ENCODE measurements at places on chromosomes 16 and 17.
A peak's percentile ranks its signal among the peaks of the same experiment; 100 is the strongest.

DNA sequence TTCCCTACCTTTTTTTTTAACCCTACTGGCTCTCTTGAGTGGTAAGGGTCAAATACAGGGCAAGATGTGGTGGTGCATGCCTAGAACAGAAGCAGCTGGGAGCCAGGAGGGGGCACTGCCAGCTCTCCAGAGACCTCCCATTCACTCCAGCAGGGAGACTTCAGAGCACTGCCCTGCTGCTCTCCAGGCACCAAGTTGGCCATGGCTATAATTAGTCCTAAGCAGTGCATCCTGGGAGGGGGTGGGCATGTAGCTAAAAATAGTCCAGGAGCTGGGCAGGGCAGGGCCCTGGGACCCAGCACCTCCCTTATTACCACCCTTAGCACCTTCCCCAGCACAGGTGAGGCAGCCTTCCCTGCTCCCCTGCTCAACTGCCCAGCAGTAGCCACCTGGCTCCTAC lies 3.5 kb downstream of the CORO6 start:
- no peak for DNase-seq

GRCh38 chr17:77778636-77779489 lies 179.6 kb upstream of the TNRC6C start:
- DNase-seq, result peak; percentile 10

DNA sequence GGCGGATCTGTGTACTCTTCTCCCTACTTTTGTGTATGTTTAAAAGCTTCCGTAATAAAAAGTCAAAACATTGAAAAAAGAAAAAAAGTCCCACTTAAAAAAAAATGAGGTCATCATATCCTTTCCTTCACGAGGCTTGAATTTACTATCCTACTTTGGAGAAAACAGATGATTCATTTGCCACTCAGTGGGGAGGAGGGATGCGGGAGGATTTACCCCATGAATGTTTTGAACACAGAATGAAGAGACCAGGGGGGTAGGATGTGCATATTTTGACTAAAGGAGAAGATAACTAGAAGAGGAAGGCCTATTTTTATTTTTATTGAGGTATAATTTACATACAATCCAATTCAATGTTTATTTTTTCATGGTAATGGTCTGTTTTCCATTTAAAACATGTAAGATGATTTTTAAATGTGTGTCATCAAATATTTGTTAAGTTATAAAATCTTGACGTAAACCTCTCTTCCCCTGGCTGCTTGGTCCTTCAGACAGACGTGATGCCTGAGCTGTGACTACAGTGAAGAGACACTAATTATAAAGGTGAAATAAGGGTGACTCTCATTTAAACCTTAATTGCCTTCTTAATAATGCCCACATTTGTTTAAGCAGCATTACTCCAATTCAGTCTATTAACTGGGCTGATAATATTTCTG lies 135.4 kb upstream of the AXIN2 start:
- DNase-seq, result no peak

- no peak for DNase-seq
Observed at GRCh38 chr17:76920364-76921139, 52.3 kb downstream of the MGAT5B start.

GRCh38 chr16:11386054-11386680 lies 40.9 kb downstream of the RMI2 start:
- no peak for DNase-seq

DNA sequence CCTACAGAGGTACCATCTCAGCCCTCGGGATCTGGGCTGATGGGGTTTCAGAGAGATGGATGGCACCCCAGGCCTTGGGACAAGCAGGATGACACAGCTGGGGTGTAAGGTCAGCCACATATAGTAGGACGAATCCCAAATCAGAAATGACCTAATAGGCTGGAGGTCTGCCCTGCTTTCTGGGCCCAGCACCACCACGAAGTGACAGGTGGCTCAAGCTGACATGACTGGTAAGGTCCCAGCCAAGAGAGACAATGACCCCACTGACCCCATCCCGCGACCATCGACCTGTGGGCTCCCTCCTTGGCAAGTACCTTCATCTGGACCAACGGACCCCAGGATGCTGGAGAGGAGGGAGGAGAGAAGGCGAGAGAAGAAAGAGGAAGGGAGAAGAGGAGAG lies 15.6 kb downstream of the CAMKK1 start:
- DNase-seq, result no peak

GRCh38 chr16:54460263-54460860 lies 173.8 kb upstream of the IRX3 start:
- DNase-seq, result no peak

- no peak for DNase-seq
Observed at GRCh38 chr16:72198021-72198711, 26.2 kb upstream of the PMFBP1 start.

- no peak for DNase-seq
Observed at GRCh38 chr16:88870608-88871348, 4.3 kb upstream of the PABPN1L start.

GRCh38 chr16:14302031-14302398 lies 230.9 kb downstream of the MRTFB start:
- no peak for DNase-seq

- no peak for DNase-seq
Observed at GRCh38 chr17:34609210-34609609, 29.8 kb downstream of the TMEM132E start.

- no peak for DNase-seq
Observed at GRCh38 chr17:44354582-44355561, 8.8 kb downstream of the FAM171A2 start.

- DNase-seq, result no peak
Observed at GRCh38 chr17:11628831-11629230, 30.6 kb downstream of the DNAH9 start.

GRCh38 chr17:1992541-1992940 lies 32.6 kb downstream of the RTN4RL1 start:
- DNase-seq, result no peak

DNA sequence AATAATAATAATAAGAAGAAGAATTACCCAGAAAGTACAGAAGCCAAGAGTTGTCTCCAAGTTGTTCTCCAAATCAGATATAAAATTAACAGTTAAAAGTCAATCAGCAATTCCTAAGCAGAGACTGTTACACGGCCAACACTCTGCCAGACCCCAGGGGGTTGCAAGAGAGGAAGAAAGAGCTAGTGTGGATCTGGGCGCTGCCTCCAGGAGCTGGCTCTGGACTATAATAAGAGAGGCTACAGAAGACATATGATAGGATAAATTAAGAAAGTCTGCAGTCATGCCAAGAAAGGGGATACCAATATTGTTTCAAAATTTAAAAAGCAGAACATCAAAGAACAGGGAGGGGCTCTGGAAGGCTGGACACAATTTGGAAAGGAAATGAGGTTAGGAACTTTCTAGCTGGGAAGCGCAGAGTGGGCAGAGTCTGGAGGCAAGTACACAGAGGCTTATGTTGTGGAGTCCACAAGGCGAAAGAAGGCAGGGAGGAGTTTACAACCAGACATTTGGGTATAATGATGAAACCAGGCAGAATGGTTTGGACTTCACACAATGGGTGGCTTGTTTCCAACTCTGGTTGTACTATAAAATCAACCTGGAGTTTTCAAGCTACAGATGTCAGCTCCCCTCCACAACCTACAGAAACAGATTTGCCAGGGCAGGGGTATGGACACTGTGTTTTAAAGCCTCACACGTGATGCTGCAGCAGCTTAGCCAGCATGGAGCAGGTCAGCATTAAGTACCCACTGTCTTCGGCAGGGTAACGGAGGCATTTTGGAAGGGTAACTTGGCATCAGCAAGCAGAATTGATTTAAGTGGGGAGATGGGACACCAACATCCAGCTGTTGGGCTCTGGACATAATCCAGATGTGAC lies 49.4 kb downstream of the SLC39A11 start:
- DNase-seq, result no peak

DNA sequence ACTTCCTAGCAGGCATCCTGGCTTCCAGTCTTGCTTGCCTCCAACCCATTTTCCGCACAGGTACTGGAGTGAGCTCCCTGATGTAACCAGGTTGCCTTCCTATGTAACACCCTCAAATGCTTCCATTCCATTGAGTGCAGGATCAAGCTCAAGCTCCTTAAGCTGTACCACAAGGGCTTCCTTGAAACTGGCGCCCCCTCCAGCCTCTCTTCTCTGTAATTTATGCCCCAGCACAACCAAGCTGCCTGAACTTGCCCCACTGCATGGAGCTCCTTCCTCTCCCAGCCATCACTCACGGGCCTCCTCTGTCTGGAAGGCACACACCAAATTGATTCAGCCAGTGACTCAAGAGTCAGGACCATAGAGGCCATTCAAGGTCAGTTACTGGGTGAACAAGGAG lies 234.8 kb upstream of the RPL38 start:
- DNase-seq, result no peak

- DNase-seq, result no peak
Observed at GRCh38 chr17:47942096-47942510, 732 bp downstream of the PNPO start.

DNA sequence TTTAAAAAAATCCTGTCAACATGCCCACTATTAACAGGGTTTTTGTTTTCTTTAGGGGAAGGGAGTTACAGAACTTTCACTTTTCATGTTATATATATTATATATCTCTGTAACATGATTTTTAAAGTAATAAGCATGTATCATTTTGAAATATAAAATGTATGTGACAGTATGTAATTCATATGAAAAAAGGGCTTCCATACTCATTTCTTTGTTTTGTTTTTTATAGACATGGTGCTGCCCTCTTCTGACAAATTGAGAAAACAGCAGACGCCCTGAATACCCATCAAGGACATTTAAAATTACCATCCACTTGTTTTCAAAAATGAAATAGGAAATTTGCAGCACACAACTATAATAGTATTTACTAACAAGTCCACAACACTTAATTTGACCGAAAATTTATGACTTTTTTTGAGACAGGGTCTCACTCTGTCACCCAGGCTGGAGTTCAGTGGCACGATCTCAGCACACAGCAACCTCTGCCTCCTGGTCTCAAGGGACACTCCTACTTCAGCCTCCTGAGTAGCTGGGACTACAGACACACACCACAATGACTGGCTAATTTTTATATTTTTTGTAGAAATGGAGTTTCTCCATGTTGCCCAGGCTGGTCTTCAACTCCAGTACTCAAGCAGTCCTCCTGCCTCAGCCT lies 30.4 kb downstream of the CFDP1 start:
- DNase-seq, result no peak

DNA sequence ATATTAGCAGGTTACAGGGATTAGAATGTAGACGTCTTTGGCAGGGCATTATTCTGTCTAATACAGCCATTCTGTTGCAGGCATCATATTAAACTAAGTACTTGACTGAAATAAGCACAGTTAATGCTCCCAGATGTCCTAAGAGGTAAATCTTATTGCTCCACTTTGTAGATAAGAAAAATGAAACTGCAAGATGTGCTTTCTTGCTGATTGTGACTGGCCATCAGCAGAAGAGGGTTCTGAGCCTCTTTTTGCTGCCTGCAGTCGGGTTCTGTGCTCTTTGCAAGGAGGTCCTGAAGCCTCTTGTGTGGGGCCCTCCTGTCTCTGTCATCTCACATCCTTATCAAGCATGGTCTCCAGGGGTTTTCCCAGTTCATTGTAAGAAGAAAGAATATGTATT lies 167.1 kb downstream of the KCNJ2 start:
- no peak for DNase-seq

DNA sequence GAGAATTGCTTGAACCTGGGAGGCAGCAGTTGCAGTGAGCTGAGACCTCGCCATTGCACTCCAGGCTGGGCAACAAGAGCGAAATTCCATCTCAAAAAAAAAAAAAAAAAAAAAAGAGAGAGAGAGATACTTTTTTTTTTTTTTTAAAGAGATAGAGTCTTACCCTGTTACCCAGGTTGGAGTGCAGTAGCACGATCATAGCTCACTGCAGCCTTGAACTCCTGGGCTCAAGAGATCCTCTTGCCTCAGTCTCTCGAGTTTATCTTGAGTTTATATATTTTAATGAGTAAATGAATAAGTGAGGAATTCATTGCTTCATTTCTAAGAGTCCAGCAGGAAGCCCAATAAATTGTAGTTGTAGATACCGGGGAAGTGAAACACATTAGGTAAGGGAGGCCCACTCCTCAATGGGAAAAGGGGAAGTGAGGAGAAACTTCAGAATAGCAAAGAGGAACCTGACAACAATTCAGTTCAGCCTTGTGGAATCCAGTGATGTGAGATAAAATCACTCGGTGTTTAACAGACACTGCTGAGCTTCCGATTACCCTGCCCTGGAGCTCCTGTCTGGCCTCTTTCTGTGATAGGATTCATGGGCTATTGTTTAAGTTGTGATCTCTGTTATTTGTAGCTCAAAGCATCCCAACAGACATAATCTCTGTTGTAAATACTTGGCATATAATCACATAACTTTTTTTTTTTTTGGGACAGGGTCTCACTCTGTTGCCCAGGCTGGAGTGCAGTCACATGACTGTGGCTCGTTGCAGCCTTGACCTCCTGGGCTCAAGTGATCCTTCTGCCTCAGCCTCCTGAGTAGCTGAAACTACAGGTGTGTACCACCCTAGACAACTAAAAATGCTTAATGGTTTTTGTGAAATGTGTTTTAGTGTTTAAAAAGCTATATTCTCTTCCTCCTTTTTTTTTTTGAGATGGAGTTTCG lies 15.8 kb upstream of the ITGAM start:
- no peak for DNase-seq

DNA sequence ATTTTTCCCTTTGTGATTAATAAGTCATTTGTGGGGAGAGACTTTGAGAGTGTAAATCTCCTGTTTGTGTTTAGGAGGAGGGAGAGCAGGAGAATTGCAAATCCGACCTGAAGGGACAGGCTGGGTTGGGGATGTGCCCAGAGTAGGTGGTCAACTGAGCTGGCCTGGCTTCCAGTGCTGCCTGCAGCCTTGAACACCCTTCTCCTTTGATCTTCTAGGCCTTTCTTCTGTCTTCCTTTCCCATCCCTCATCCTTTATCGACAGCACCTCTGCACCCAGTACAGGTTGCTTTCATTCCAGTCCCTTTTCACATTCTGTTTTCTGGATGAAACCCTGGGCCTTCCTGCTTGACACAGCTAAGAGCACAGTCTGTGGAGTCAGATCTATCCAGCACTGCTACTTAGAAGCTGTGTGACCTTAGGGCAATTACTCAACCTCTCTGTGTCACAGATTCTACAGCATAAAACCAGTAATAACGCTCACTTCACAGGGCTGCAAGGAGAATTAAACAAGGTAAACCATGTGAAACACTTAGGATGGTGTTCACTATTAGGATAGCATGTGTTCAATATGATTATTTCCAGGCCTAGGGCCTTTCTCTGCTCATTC lies 1.0 kb upstream of the CSNK2A2 start:
- no peak for DNase-seq

DNA sequence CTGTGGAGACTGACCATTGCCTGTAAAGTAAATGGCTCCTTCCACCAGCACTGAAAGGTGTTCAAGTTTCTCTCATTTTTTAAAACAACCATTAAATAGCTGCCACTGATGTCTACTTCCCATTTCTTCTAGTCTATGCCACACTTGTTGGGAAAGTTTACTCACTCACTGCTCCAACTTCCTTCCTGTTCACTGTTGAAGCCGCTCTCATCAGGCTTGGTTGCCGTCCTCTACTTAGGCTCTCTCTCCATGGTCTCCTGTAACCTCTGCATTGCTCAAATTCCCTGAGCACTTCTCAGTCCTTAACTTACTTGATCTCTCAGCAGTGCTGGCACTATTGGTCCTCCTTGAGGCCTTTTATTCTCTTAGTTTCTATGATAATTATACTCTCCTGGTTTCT lies 32.4 kb downstream of the SNX11 start:
- no peak for DNase-seq

Measured in LNCaP clone FGC (cell line).